ENCODE measurements at places on chromosomes 2 and 18. TPM values are rescaled to one million over a fixed set of nuclear protein-coding genes. Genes with fewer than 3 reads are reported as not detected.

Gene NT5C1B
- not detected for total RNA-seq

Gene CREG2
- 47.1 TPM for total RNA-seq

Gene DYNAP
- not detected for total RNA-seq

Gene INHA
- 0.69 TPM for total RNA-seq

Gene CRACDL
- 3.7 TPM for total RNA-seq

Gene SOCS6
- 48.2 TPM for total RNA-seq

Gene MEP1B
- 0.23 TPM for total RNA-seq

Gene MAP3K20
- total RNA-seq, result 12.2 TPM

Gene M1AP
- total RNA-seq, result 2.3 TPM

Gene KRTCAP3
- 0.46 TPM for total RNA-seq

Gene CCDC178
- total RNA-seq, result 2.3 TPM

Gene SPDYA
- total RNA-seq, result 1.2 TPM

Gene CDH19
- total RNA-seq, result 0.23 TPM

Gene CHRNA1
- not detected for total RNA-seq

Gene SLC30A3
- 2.1 TPM for total RNA-seq

Gene RAB27B
- 118 TPM for total RNA-seq

Gene LINC00305
- total RNA-seq, result not detected

Gene RIT2
- 59.3 TPM for total RNA-seq

Gene CFAP53
- 3.2 TPM for total RNA-seq

Gene GALR1
- total RNA-seq, result 7.8 TPM

Gene MAP2
- total RNA-seq, result 911 TPM

Gene HMSD
- total RNA-seq, result 0.69 TPM

Gene C2orf66
- 0.69 TPM for total RNA-seq

Gene TPGS2
- total RNA-seq, result 145 TPM

Gene RAMP1
- total RNA-seq, result 29.3 TPM

Gene ACMSD
- not detected for total RNA-seq
